ENCODE measurements at places on chromosomes 12 and 14. TPM values are rescaled to one million over a fixed set of nuclear protein-coding genes. Genes with fewer than 3 reads are reported as not detected.

ACVRL1 gene
- not detected for total RNA-seq

HOXC9 gene
- total RNA-seq, result 5.9 TPM

GRCh38 chr12:107091381-107091780 is 2.0 kb downstream of the CRY1 start:
- DNase-seq, result peak; percentile 41

- no peak for DNase-seq
Observed at GRCh38 chr14:69591317-69591716, 16.6 kb upstream of the CCDC177 start.

DNA sequence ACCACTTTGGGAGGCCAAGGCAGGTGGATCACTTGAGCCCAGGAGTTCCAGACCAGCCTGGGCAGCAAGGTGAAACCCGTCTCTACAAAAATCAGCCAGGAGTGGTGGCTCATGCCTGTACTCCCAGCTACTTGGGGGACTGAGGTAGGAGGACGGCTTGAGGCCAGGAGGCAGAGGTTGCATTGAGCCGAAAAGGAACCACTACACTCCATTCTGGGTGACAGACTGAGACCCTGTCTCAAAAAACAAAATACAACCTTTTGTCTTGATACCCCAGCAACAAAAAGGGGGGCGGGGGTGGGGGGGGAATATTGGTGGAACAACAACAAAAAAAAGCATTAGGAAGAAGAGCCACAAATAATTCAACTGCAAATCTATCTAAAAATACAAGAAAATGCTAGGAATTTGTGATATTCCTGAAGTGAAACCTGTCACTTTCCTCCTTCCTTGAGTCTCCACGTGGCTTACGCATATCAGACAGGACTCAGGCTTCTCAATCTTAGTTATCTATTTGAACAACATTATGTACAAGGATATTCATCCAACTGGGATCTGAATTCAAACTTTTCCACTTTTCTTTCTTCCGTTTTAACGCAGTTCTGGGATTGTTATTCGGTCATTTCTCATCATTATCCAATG is 1.3 kb downstream of the R3HDM2 start:
- peak; percentile 3 for DNase-seq

GRCh38 chr14:90773196-90773486 is 43.1 kb downstream of the TTC7B start:
- no peak for DNase-seq
